Suppressor macrophage treated with lipopolysaccharide for 4 hours (primary cell): ENCODE measurements at places on chromosomes 7 and 10.

- no peak for DNase-seq
Observed at GRCh38 chr7:12670000-12670729, 17.3 kb upstream of the ARL4A start.

- peak; percentile 9 for DNase-seq
Observed at GRCh38 chr7:123635551-123636359, 19.9 kb upstream of the LMOD2 start.

DNA sequence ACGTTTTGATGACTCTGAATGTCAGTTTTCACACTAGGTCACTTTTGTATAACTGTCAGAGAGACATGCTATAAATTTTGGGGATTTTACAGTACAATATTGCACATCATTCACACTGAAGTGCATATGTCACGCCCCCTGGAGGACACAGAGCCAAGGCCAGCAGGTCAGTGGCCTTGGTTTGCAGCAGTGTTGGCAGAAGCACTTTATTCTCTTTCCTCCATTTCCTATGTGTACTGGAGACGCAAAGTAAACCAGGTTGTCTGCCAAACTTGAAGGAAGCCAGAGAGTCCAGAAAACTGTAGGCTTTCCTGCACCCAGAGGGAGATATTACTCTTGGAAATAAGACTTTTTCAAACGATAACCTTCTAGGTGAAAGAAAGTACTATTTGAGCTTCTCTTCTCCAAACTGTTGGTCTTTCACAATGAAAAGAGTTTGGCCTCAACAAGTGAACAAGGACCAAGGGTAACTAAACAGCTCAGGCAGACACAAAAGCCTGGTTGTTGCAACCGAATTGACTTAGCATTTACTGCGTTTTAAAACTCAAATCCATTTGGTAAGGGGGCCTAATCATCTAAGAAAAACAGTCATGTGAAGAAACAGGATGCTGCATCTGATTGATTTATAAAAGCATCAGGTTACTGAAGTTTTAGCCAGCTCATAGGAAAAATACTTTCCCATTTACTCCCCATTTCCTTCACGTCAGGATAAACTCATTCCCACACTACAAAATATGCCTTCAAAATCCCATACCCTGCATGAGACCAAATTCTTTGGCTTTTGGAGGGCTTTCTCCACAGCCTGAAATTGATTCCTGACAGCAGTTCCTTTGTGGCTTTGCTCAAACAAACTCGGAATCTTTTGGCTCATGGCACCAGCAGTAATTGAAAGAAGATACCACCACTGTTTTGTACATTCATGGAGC, 83.0 kb upstream of the SEC61G start:
- peak; percentile 28 for DNase-seq

GRCh38 chr10:1141261-1141660, 85.1 kb downstream of the WDR37 start:
- DNase-seq, result no peak

- no peak for DNase-seq
Observed at GRCh38 chr10:36808625-36809362, 316.6 kb upstream of the ANKRD30A start.

GRCh38 chr7:148722340-148723165, 23.9 kb downstream of the CUL1 start:
- no peak for DNase-seq

GRCh38 chr7:99194301-99194700, 13.6 kb downstream of the KPNA7 start:
- DNase-seq, result no peak
